ENCODE measurements at places on chromosomes 13 and 19.

GRCh38 chr13:62627226-62627625 lies 1211.6 kb upstream of the PCDH20 start:
- no peak for DNase-seq

DNA sequence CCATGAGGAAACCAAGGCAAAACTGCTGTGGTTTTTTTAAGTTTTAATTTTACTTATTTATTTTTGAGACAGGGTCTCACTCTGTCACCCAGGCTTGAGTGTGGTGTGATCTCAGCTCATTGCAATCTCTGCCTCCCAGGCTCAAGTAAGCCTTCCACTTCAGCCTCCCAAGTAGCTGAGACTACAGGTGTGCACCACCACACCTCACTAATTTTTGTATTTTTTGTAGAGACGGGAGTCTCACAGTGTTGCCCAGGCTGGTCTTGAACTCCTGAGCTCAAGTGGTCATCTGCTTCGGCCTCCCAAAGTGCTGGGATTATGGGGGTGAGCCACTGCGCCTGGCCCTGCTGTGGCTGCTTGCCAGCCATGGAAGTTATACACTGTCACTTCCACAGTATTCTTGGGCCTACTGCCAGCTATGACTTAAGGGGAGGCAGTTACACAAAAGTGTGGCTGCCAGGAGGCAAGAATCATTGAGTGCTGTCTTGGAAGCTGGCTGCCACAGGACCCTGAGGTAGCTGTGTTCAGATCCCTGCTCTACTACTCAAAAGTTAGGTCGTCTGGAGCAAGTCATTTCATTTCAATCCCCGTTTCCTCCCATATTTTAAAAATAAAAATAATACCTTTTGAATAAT lies 12.7 kb downstream of the FARP1 start:
- no peak for DNase-seq

DNA sequence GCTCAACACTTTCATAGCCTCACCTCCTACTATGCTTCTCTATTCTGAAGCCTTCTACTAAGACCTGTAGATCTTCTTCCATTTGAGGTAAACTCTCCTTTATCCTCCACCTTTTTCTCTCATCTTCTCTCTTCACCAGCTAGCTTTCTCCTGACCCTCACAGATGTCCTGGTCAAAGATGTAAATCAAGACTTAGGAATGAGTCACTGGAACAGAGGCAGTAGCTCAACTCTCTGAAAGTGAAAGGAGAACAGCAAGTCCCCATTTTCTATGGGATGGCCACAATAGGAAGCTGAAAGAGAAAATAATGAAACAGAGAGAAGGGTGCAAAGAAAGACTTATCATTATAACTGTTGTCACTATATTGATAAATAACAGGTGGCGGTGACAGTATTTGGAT lies 86.1 kb upstream of the DOCK9 start:
- DNase-seq: no peak

- DNase-seq: peak; percentile 68
These were observed 20.4 kb downstream of the MISP start for GRCh38 chr19:771332-771785.

DNA sequence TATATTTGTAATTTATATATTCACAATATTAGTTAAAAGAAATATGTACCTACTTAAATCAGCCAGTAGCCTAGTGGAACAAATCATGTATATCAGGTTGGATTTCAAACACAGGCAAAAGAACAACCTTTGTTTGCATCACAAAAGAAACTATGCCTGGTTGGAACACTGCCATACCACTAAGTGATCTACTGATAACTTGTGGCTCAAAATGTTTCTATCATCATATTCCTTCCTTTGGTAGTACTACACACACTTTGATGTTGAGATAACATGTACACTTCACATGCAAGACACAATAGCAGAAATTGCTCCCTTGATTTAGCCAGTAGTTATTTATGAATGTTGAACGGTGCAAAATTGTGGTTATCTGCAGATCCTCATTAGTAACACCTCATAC lies 146.0 kb upstream of the GPC6 start:
- DNase-seq: no peak

GRCh38 chr13:48235341-48236135 lies 2.5 kb downstream of the ITM2B start:
- DNase-seq: no peak

DNA sequence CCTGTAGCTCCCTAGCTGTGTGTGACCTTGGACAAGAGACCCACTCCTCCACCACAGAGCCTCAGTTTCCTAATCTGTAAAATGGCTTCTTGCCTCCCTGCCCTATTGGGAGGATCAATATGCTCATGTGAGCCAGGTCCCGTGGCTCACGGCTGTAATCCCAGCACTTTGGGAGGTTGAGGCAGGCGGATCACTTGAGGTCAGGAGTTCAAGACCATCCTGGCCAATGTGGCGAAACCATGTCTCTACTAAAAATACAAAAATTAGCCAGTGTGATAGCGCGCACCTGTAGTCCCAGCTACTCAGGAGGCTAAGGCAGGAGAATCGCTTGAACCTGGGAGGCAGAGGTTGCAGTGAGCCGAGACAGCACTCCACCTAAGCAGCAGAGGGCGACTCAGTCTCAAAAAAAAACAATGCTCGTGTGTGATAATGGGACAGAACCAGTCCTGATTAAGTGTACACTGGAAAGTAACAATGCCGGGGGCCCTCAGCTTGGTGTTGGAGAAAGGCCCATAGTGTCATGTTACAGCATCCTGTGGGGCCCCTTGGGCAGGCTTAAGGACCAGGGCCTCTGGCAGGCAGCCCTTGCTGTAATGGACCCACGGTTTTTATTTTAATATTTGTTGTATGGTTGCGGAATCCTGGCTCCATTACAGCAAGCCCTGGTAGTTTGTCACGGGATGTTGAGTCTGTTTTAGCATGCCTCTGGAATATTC lies 6.8 kb downstream of the RPS11 start:
- DNase-seq: peak; percentile 60

DNA sequence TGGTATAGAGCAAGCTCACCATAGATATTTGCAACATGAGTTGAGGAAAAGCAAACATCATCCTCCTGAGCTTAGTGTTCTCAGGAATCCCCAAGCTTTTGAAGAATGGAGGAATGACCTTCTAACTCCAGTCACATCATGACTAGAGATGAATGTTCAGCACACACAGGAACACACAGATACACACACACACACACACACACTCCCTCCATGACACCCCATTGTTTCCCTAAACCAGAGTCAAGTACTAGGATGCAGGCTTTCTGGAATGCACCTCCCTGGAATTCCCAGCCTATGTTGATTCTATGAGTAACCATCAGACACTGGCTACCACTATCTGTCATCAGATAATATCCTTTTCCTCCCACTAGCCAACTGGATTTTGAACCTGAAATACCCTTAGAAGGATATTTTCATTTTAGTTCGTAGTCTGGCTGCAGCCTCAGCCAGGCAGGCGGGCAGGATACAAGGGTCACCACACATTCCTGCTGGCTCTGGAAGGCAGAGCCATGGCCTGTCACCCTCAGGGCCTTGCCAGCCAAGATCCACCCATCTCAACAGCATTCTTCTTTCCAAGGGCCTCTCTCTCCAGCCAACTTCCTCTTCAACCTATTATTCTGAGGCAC lies 162.4 kb downstream of the FOXO1 start:
- no peak for DNase-seq

DNA sequence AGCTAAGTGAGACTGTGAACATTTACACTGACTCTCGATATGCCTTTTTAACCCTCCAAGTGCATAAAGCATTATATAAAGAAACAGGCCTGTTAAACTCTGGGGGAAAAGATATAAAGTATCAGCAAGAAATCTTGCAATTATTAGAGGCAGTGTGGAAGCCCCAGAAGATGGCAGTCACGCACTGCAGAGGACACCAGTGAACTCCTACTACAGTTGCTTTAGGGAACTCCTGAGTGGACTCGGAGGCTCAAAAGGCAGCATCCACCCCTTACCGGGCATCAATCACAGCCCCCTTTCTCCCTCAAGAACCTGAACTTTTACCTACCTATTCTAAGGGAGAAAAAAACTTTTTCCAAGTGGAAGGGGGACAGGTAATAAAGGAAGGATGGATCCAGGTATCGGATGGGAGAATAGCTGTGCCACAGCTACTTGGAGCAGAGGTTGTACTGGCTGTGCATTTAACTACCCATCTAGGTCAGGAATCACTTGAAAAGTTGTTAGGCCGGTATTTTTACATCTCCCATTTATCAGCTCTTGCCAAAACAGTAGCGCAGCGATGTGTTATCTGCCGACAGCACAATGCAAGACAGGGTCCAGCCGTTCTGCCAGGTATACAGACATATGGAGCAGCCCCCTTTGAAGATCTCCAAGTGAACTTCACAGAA lies 80.1 kb downstream of the ZNF486 start:
- peak; percentile 64 for DNase-seq

DNA sequence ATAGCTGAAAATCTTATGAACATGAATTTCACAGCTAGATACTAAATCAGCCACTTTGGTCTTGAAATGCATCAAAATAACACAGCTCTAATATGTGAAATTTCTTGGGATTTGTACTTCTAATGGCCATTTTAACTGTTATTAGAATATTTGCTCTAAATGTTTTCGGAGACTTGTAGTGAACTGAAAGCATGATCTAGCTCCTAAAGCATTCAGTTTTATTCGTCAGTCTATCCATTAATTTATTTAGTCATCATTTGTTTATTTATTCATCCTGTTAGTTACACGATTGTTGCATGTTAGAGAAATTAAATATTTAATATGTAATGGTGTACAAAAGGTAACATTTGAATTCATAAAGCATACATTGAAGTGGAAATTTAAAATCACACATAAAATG lies 1132.7 kb downstream of the SLITRK1 start:
- DNase-seq: no peak

Data from activated CD8-positive, alpha-beta T cell treated with anti-CD3 and anti-CD28 coated beads for 36 hours (primary cell).